ENCODE measurements at places on chromosomes 11 and 22.
A peak's percentile ranks its signal among the peaks of the same experiment; 100 is the strongest.

DNA sequence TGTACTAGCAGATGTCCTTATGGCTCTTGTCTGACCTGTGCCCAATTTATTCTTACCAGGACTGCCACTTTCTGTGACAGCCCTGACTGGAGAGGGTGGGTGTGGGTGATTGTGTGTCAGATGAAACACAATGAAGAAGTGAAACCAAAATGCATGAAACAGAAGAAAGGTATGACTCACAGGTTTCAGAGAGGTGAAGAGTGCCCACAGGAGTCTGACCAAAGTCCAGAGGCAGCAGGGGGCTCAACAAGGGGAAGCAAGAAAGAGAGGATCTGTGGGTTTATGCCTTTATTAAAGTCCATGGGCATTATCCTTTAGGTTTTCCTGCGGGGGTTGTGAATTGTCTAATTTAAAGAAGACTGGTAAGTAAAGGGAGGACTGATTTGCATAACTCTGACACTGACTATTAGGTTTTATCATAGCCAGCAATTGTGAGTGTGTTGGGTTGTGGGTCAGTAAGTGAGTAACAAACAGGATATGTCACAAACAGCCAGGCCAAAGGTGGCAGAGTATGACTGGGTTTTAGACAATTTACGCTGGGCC lies 3.9 kb upstream of the OR4C6 start:
- no peak for DNase-seq

- no peak for DNase-seq
These were observed 537.4 kb downstream of the TMEM135 start for GRCh38 chr11:87575088-87575487.

DNA sequence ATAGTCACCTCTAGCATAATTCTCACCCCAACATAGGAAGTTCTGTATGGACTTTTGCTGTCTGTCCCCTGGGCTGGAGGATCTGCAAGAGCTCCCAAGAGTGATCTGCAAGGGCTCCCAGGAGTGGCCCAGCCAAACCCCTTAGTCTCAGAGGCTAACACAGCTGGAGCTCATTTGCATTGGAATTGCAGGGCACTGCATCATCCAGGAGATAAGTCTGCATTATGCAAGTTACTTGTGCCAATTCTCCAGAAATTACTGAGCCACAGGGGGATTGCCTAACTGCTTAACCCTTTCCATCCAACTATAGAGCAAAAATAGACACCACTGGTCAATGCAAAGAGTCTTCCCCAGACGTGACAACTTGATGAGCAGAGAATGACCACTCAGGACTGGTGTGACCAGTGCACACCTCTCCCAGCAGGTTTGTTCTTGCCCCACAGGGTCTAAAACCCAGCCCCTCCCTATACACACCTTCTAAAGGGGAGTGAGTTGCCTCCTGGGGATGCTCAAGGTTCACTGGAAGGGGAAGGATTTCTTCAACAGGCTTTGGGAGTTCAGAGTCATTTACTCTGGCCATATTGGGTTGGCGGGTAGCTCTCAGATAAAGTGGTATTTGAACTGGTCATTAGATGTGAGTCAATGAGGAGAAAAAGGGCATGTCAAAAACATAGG lies 38.4 kb downstream of the POU2AF3 start:
- DNase-seq = peak; percentile 65

DNA sequence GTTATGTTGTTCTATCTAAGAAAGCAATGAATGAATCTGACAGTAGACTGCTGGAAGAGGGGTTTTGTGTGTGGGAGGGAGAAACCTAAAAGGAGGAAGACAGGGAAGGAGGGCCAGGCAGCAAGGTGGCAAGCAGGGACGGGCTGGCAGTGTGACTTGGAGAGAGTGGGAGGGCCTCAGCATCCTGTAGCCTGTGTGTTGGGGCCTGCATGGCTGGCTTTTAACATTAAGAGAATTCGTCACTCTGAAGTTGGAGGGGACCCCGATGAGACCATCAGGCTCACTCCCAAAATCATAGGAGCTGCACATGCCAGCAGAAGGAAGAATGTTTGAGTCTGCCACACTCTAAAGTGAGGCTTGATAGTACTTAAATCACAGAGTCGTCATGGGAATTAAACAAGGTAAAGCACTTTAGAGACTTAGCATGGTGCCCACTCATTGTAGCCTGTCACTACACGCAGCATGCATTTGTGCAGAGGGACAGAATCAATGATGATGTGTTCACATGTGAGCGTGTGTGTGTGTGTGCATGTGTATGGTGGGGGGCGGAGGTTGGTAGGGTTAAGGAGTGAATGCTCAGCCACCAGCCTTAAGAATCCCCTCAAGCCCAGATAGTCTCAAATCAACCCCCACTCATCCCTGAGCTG lies 199.5 kb downstream of the TENM4 start:
- no peak for DNase-seq

- peak; percentile 75 for DNase-seq
These were observed 37.1 kb downstream of the RPL27A start for GRCh38 chr11:8719721-8720120.

DNA sequence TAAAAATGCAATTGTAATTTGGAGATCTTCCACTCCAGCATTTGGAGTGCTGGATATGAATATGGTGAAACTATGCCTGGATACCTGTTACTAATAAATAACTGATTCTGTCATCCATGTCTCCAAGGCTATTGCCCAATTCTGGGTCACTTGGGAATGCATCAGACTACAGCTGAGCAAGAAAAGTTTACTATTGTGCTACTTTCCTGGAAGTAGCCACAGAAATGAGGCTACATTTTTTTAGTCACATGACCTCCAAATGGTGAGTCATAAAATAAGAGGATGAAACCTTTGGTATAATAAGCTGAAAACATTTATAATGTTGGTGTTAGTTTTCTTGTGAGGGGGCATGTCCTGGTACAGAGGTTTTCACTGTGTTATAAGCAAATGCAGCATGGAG lies 44.4 kb downstream of the DCDC1 start:
- DNase-seq = peak; percentile 67

DNA sequence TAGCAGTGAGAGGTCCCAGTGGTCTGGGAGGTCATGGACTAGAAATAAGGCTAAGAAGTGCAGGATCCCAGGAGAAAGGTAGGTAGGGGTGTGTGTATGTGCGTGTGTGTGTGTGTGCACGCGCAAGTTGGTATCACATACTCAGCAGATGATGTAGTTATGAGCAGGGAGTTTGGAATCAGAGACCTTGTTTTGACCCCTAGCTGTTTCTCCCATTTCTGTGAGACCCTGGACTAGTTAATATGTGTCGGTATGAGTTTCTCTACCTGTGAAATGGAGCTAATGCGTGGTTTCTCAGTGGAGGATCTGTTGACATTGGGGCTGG lies 1.3 kb downstream of the SERPING1 start:
- peak; percentile 78 for DNase-seq

DNA sequence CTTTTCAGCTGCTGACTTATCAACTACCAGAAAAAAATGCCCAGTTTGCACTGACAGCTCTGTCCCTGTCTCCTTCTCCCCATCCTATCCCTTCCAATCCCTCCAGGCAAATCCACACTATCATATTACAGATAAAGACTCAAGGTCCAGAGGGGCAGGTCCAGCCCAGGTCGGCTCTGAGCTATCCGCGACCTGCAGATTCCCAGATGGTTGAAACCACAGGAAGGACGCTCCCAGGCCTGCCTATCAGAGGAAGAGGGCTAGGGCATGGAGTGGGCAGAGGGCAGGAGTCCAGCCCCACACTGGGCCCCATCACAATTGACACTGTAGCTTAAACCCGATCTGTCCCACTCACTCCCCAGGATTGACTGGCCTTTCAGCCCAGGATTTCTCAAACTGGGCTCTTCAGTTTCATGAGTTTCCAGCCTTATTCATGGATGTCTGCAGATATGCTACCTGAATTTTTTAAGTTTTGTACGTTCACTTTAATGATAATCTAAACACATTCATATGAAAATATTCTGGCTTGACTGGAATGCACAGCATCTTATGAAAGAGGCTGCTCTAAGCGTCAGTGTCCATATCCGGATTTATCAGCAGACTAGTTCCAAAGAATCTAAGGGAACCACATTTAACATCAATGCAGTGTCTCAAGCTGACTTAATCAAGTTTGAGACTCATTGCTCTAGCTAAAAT lies 16.4 kb upstream of the FCHSD2 start:
- DNase-seq = peak; percentile 50

DNA sequence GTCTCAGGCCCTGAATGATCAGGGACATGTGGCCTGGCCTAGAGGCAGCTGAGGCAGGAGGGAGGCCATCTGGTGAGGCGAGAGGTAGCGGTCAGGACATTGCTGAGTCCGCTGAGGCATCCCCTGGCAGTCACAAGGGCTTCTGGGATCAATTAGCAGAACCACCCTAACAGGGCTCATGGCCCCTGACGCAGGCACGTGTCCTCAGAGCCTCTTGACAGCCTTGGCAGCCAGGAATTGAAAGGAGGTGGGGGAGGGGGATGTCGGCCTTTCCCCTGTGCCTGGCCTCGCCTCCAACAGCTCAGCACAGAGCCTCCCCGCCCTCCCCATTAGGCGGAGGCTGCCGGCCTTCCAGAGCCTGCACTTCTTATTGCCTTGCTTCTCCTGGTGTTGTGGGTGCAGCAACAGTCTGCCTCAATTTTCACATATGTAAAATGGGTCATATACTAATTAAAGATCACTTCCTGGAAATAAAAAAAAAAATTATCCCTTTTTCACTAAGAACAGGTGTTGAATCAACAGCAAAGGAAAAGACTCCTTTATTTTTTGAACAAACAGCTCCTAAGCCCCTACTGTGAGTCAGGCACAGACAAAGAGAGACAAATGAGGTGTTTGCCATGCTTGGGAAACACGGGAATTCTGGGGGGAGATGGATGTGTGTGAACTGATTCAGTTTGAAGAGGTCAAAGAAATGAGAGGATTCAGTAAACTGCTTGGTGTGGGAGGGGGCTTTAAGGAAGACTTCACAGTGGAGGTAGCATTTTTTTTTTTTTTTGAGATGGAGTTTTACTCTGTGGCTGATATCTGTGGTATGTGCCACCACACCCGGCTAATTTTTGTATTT lies 55.3 kb downstream of the NFAM1 start:
- DNase-seq = peak; percentile 63

GRCh38 chr11:93444617-93445073 lies 98.5 kb downstream of the SMCO4 start:
- DNase-seq = no peak

GRCh38 chr11:130706572-130706971 lies 209.7 kb downstream of the SNX19 start:
- DNase-seq = peak; percentile 97

GRCh38 chr11:134124660-134125451 lies 56.0 kb downstream of the JAM3 start:
- peak; percentile 51 for DNase-seq

DNA sequence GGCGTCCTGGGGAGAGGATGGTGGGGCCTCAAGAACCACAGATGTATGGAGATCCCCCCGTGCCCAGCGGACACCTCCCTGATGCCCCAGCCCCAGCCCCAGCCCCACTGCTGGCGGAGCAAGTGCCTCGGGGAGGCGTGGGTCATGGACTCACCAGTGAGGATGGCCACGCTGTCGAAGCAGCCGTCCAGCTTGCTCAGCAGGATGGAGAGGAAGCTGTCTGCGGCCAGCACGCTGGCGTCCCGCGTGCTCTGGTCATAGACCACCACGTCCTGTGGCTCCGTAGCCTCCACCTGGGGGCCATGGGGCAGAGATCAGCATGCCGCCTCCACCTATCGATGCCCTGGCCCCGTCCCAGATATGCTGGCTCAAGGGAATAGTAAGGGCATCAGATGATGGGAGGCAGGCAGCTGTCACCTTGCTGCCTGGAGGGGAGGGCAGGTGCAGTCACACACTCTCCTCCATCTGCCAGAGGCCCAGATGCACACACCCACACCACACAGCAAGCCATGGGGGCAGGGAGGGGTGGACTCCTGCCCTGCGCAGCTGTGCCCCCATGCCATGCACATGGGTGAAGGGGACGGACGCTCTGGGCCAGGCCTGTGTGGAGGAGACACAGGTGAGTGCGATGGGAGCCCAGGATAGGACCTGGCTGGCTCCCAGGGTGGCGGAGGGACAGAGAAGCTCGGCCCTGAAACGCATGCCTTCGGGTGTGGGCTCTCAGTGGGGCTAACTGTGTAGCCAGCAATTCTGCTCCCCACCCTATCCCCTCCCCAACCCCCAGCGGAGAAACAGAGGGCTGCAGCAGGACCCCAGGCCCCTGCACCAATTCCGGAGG lies 8.2 kb downstream of the DUSP8 start:
- DNase-seq = no peak

DNA sequence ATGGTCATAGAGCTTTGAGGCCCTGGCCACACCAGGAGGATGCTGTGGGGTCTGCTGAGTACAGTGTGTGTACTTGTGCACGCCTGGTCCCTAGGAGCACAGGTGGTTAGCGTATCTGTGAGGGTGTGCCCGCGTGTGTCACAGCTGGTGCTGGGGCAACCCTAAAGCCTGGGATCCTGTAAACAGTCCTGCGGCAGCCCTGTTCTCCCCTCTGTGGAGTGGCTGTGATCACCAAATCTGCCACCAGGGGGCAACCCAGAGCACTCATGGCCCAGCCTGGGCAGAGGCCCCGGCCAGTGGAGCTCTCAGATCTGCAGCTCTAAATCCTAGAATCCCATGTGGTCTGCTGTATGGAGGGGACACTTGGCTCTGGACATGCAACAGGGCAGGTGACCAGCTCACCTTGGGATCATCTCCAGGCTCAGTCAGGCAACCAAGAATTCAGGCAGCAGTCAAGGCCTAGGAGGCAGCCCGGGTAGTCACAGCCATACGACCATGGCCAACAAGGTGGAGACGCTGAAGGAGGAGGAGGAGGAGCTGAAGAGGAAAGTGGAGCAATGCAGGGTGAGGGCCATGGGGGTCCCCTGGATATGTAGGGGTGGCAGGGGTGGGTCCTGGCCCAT lies 3.9 kb downstream of the SH3BP1 start:
- DNase-seq = peak; percentile 59

- DNase-seq = no peak
These were observed 83.8 kb upstream of the MYOD1 start for GRCh38 chr11:17635551-17635938.

DNA sequence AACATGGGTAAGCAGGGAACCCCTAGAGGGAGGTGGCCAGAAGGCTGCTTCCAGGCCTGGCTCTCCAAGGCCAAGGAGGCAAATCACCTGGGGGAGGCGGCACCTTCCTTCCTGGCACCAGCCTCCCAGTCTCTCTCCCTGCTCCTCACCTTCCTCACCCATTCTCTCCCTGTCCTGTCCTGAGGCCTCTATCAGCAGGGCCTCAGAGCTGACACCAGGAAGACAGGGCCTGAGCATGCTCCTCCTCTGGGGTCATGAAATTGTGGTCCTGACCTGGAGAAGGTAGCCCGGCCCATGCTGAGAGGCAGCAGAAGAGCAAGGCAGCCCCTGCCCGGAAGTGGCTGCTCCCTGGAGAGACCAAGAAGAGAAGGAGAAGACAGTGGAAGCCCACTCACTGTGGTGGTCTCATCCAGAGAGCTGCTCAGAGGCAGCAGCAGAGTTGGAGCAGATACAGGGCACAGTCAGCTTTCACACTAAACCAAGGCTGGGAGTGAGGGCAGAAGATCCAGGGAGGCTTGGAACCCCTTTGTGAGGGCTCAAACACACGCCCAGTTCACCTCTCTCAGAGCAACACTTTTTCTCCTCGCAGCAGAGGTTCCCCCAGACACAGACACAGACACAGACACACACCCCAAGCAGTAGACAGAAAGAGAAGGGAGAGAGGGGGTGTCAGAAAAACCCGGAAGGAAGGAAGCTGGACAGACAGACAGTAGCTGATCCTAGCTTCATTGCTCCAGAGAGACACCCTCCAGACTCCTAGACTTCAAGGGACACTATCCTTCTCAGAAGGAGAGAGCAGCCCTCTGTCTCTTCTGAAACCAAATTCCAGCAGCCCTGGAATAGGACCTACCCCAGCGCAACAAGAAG lies 1.8 kb downstream of the BCL9L start:
- DNase-seq = no peak
